ENCODE measurements at places on chromosomes 7 and 10.

DNA sequence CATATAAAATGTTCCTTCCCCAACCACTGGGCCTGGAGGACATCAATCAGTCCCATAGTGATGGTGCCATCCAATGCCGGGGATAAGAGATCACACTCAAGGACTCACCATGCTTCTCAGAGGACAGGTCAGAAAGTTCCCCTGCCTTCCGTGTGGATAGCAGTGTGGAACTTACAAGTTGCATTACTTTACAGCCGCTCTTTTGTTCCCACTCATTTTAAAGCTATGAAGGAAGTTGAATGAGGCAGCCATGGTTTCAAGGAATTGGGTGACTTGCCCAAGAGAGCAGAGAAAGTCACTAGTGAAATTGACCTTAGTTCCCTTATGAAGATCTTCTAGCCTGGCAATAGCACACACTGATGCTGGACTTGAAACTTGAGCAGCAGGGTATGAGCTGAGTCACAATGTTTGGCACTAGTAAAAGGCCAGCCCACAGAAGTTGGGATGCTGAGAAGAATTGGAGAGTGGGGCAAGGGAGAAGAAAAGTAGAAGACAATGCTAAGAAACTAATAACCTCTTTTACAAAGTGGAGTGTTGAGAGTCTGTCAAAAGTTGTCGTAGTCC, 78.7 kb downstream of the CXCL12 start:
- no peak for DNase-seq

- DNase-seq = peak; percentile 13
These were observed at the start of gene ZC3HAV1L for GRCh38 chr7:139035586-139036353. TSS of gene ZC3HAV1L (minus strand) at chr7:139036042. CDS start at chr7:139036017, 25 bp downstream.

- no peak for DNase-seq
These were observed 3.6 kb downstream of the WDR86 start for GRCh38 chr7:151406051-151406875.

DNA sequence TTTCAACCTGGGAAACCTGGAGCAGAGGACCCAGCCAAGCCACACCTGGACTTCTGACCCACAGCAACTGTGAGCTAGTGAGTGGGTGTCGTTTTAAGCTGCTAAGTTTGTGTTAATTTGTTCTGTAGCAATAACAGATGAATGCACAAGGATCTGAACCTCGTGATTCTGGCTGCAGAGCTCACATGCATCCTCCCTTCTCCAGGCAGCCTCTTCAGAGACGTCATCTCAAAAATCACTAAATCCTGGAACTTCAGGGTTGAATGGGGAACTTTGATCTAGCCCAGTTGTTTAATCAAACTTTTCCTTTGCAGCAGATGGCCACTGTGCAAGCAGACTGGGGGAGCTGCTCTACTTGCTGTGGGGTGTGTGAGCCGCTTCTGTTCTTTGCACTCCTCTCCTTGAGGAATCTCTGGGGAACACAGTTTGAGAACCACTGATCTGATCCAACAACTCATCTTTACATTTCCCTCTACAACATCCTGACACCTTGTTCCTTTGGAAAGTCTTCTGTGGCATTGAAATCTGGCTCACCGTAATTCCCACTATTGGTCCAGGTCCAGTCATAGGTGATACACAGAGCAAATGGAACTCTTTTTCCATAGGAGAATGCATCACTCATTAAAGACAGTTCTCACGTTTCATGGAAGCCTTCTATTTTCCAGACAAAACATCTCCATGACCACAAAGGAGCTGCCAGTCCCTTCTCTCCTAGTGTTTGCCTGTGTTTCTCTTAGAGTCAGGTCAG, 90.3 kb downstream of the CHN2 start:
- peak; percentile 42 for DNase-seq

DNA sequence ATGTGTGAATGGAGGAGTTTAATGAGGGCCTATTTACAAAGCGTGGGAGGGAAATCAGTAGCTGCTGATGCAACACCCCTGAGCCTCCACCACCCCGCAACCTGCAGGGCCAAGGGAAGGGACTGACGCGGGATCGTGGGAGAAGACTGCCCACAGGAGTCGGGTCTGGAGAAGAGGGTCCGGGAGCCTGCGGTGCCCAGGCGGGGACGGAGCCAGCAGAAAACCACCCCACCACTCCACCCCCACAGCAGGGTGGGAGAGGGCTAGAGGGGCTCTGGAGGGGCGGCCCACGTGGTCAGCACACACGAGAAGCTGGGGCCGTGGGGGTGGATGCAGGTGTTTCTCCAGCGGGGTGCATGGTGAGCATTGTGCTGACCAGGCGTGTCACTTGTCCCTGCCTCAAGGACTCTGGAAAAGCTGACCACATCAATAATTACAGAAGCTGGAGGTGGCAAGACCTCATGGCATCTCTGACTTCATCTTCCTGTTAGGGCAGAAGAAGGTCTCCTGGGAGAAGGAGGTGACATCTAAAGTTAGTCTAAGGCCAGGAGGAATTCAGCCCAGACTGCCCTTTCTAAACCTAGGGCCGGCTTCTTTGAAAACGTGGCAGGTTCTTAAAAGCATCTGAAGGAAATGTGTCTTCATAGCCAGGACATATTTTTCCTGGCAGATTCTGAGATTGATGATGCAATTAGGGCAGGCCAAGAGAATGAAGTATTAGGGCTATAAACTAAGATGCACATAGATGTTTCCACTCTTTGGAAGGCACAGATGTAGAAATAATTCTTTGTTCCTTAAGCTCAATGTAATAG, 150.9 kb downstream of the RGS10 start:
- peak; percentile 14 for DNase-seq

- no peak for DNase-seq
These were observed 7.6 kb downstream of the HACD1 start for GRCh38 chr10:17609523-17610079.

DNA sequence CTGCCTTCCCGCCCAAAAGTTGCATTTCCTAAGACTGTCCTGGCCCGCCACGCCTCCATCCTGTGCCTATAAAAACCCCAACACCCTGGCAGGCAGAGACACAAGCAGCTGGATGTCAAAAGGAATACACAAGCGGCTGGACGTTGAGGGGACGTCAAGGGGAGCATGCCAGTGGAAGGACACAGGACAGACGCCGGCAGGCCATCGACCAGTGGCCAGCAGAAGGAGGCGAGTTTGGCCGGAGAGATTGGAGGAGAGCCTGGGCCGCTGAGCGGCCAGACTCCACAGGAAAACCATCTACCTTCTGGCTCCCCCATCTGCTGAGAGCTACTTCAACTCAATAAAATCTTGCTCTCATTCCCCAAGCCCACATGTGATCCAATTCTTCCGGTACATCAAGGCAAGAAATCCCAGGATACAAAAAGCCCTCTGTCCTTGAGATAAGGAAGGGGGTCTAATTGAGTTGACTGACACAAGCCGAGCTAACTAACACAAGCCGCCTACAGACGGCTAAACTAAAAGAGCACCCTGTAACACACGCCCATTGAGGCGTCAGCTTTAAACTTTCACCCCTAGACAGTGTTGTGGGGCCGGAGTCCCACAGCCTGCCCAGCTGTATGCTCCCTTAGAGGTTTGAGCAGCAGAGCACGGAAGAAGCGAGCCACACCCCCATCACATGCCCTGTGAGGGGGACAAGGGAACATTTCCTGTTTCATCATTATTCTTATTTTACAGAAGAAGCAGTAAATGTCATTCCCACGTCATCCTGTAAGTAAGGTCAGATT, 150.3 kb upstream of the PHYHIPL start:
- no peak for DNase-seq

GRCh38 chr10:115093776-115094408, 727 bp downstream of the ATRNL1 start:
- DNase-seq = no peak

DNA sequence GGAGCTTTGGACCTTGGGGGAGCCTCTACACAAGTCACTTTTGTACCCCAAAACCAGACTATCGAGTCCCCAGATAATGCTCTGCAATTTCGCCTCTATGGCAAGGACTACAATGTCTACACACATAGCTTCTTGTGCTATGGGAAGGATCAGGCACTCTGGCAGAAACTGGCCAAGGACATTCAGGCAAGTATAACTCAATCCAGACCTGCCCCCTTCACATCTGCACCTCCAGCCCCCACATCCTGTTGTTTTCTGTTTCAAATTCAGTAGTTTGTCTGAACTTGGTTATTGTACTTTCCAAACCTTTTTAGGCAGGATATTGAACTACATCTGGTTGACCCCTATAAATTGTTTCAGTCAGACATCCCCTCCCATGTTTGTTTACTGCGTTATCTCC, 62.4 kb upstream of the CC2D2B start:
- no peak for DNase-seq

- DNase-seq = no peak
These were observed 29.5 kb upstream of the COBL start for GRCh38 chr7:51346126-51346525.

GRCh38 chr7:132988117-132988516, 93.8 kb downstream of the CHCHD3 start:
- DNase-seq = no peak

DNA sequence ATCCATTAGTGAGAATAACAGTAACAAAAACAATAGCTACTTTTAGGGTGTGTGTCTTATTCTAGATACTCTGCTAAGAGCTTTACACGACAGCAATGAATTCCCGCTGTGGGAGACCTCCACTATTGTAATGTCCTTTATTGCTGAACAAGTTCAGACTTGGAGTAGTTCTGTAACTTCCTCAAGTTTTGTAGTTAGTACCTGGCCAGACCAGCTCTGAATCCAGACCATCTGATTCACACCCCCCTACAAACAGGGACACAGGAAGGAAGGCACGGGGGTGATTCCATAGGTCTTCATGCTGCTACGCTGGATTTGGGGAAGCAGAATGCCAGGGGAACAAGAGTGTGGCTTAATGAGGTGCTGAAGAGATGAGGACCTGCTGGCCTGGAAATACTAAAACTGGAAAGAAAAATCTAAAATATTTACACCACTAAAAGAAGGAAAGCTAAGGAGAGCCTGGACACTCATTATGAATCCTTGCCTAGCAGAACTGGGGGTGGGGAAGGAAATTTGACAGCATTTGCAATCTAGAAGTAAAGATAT, 194.6 kb upstream of the TMEM72 start:
- no peak for DNase-seq

DNA sequence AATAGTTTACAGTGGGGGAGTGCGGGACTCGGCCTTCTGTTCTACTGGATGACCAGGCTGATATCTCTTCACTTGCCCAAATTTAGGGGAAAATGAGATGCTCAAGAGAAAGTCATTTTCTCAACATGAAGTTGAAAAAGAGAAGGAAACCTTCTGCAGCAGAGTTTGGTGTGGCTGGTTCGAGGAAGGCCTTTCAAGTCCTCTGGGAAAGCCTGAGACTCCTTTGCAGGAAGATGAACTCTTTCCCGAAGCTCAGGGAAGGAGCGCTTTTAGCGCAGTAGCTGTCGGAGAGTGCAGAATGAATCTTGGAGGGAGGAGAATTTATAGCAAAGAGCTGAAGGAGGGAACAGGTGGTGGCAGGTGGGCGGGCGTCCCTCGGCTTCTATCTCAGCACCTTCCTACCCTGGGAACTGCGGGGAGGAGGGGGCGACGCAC, at the start of gene ATOH7:
Gene ATOH7 (minus strand): TSS at position 297 of the 435 bp plus-strand sequence. CDS start 436 bp downstream, outside the sequence.
- DNase-seq = no peak

DNA sequence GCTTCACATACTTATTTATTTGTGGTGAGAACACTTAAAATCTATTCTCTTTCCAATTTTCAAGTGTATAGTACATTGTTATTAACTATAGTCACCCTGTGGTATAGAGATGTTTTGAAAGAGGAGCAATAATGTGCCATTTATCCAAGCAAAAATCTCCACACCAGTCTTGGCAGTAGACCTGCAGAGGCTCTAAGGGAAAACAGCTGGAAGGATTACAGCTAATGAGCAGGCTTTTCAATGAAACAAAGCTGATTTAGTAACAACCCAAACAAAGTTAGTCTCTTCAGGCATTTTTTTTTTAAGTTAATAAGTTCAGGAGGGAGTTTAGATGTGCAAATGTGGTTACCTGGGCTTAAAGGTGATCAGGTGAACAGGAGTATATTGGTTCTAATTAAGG, 101.9 kb downstream of the EVX1 start:
- no peak for DNase-seq

- DNase-seq = no peak
These were observed 35.1 kb downstream of the C10orf120 start for GRCh38 chr10:122664501-122664900.

- no peak for DNase-seq
These were observed 81.4 kb downstream of the SPDYE5 start for GRCh38 chr7:75573477-75574019.

DNA sequence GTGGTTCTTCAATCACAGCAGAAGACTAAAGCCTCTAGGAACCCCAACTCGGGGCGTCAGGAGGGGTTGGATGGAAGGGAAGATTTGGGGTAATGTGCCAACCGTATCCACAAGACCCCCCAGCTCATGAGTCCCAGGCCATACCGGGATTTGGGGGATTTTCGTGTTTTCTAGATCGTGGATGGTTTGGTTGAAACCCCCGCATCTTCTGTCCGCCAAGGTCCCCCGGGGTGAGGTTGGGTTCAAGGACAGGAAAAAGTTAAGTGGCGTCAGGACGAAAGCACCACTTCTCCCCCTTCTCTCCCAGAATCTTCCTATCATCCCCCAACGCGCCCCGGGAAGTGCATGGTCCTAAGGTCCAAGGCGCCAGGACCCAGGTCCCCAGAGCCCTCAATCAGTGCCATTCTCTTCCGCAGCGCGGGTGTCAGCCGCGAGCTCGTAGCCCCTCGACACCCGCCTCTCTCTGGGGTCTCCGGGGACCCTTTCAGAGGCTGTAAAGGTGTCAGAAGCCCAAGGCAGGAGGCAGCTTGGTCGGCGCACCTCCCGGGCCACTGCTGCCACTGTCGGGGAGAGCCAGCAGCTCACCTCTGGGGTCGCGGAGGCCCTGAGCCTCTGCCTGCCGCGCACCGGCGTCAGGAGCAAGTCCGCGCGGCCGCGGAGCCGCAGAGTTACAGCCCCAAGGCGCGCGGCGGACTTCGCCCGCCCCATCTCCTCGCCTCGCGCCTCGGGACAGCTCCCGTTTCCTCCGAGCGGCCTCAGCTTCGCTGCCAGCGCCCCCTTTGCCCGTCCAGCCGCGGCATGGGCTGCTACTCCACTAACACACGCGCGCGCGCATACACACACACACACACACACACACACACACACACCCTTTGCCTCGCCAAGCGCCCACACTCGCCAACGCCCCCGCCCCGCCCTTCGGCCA, 1.5 kb downstream of the MKX start:
- no peak for DNase-seq
